ENCODE measurements at places on chromosomes 12 and 14.

- DNase-seq: no peak
These were observed 27.3 kb downstream of the SPTLC2 start for GRCh38 chr14:77589099-77589498.

GRCh38 chr14:63878052-63878451 is 25.2 kb downstream of the SYNE2 start:
- no peak for DNase-seq

GRCh38 chr12:130157998-130158753 is 4.1 kb upstream of the FZD10 start:
- no peak for DNase-seq

DNA sequence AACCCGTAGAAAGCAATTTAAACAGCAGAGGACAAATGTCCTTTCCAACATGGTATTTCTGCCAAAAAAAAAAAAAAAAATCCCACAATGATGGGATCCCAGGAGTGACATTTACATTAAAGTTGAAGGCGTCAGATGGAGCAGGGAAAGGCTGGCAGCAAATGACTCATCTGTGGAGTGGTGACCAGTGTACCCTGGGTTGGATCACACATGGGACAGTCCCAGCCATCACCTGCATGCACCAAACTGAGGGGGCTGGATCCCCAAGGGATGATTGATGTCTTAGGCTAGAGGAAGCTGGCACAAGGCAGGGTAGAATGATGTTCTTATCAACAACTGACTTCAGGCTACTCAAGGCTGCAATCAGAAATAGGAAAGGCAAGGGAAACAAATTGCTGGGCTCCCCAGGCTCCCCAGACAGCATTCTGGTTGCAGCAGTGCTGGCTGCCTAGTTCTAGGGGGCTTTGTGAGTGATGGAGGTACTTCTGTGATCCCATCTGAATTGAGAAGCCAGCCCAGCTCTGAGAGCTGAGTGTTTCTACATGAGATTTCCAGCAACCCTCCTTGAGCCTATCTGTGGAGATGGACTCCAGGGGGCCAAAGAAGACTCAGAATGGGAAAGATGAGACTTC is 117.9 kb downstream of the DPF3 start:
- DNase-seq: no peak

- DNase-seq: no peak
These were observed 27.5 kb upstream of the DENND5B start for GRCh38 chr12:31618228-31619025.

GRCh38 chr12:82955043-82955442 is 268.3 kb downstream of the TMTC2 start:
- no peak for DNase-seq

- DNase-seq: no peak
These were observed 25.5 kb upstream of the KCNK10 start for GRCh38 chr14:88348546-88348945.

- no peak for DNase-seq
These were observed 205.1 kb upstream of the FSCB start for GRCh38 chr14:44712024-44712815.

DNA sequence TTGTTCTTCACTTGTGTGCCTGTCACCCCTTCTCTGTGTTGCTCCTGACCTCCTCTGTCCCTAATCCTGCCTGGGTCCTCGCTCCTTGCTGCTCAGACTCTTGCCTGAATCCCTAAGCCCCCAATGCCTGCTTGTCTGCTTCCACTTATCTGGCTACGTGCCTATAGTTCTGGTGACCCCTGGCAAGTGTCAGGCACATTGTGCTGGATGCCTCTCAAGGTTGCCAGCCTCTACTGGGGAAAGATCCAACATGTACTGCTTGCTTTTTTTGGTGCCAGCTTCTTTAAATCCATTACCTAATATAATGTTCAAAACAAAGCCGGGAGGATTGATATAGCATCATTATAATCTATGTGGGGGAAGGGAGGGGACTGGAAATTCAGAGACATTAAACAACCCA is 448.0 kb upstream of the CCDC196 start:
- no peak for DNase-seq

- DNase-seq: peak; percentile 32
These were observed 23.9 kb upstream of the IGF1 start for GRCh38 chr12:102504280-102504679.

GRCh38 chr12:94618995-94619695 is 31.2 kb downstream of the TMCC3 start:
- DNase-seq: no peak

DNA sequence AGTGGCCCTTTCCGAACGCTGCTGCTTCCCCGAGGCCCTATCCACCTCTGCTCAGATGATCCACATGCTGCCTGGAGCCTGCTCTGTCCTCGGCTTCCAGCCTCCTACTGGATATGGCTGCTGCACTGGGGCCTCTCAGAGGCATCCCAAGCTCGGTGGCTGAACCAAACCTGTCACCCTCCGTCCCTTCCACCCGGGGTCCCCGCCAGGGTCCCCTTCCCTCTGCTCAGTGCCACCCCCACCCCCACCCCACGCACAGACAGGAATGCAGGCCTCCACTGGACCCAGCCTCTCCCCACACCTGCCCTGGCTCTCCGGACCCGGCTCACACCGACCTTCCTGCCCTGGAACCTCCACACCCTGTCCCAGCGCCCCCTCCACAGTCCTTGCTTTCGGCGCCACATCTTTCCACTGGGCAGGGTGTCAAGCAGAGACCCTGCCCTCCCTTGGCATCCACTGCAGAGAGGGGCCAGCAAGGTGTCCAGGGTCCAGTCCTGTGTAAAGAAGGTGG is 6.1 kb downstream of the CEP170B start:
- DNase-seq: no peak

- no peak for DNase-seq
These were observed 893.2 kb downstream of the SLC16A7 start for GRCh38 chr12:60489071-60489470.

Measured in tibial artery (tissue), 4 donors.